ENCODE measurements at places on chromosomes 4 and X.

DNA sequence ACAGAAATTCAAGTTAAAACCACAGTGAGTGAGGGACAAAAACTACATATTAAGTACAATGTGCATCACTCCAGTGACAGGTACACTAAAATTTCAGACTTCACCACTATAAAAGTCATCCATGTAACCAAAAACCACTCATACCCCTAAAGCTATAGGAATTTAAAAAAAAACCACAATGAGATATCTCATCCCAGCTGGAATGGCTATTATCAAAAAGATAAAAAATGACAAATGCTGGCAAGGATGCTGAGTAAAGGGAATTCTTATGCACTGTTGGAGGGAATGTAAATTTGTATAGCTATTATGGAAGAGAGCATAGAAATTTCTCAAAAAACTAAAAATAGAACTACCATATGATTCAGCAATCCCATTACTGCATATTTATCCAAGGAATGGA is 171.1 kb downstream of the HHIP start:
- DNase-seq, result no peak

DNA sequence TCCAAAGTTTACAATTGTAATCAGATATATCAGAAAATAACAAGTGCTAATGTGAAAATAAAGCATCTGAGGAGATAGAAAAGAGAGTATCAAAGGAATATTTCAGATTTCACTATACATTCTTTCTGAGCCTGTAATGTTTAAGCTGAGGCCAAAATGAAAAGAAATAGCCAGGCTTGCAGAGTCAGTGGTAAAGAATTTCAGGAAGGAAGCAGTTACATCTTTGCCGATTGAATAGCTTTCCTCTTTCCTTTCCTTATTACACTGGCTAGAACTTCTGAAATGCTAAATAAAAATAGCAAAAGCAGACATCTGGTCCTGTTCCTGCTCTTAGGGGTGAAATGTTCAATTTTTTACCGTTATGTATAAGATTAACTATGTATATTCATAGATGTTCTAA is 1441.6 kb upstream of the PCDH7 start:
- no peak for DNase-seq

DNA sequence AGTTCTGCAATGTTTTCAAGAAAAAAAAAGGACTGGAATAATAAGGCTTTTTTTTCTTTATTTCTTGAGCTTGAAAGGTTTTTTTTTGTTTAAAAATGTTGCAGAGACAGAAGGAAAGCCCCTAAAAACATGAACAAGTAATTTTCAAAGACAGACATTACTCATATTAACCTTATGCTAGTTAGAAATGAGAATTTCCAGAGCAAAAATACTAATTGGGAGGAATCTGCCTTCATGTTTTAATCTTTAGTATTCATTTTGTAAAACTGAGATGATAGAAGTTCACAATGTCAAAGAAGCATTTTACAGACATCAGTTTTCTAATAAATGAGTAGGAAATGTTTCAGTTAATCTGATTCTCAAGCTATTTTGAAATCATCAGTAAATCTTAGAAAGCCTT is 1805.3 kb downstream of the PCDH7 start:
- no peak for DNase-seq

DNA sequence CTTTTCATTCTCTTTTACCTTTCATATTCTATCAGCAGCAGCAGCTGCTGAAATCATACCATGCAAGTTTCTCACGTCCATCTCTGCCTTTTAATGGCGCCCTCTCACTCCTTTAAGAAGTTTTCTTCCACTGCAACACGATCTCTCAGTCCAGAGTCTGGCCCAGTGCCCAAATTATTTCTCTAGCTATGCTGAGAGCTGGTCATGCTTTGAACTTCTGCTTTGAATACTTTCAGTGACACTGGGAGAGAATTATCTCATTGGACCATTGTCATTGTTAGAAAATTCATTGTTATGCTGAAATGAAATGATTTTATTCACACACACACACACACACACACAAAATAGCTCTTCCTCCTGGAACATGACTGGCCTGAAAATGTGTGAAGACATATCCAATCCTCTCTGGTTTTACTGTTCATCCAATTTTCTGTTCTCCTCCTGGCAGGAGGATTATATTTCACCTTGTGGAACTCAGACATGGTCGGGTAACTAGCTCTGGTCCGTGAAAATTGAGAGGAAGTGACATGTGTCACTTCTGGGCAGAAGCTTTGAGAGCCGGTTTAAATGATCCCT is 1.3 kb upstream of the PDHA1 start:
- no peak for DNase-seq

- no peak for DNase-seq
Measured at GRCh38 chrX:631802-632365, 1.3 kb downstream of the SHOX start.

DNA sequence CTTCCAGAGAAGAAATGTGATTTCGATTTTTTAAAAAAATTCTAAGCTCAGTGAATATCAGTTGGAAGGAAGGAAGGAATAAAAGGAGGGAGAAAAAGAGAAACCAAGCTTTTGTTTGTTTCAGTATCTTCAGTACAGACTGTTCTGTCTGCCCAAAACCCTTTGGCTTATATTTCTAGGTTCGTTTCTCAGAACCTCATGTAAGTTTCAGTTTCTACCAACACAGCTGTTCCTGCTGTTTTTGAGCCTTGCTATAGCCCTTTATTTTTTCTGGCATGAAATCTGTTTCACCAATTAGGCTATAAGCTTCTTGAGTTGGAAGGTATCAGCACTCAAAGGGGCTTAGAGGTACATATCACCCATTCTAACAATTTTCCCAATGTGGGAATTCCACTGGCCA is 157.9 kb downstream of the GBA3 start:
- no peak for DNase-seq

DNA sequence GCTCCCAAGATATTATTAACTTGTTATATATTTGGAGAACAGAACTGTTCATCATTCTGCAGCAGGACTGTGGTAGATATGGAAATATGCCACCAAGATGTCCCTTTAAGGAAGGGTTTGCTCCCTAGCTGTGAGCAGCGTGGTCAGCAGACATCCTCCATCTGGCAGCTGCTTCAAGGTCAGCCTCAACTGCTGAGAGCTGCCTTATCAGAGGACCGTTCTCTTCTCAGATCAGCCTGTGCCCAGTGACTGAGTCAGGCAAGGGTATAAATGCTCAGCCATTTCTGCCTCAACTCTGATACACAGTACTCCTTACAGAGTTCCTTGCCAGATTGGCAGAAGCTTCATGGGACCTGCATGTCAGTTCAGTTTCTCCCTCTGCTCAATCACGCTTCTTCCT is 63.4 kb upstream of the MAGEB2 start:
- DNase-seq, result no peak

DNA sequence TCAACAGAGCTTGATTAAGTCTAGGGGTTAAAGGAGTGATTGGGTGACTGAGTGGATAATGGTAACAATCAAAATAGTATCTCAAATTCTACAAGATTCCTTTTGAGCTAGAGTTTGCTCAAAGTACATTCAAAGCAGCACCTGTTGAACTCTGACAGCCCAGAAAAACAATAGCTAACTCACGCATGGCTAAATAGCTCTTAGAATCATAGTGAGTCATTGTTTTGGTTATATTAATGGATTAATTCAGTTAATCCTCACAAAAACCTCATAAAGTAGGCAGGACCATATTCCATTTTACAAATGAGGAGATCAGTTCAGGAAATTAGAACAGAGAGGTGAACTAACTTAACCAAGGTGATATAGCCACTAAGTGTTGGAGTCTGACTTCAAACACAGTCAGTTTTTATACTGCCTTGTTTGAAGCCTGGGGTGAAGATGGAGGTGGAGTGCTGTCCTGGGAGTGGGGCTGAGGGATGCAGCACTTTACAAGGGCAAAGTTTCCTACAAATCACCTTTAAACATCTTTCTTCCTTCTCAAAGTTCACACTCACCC is 35.9 kb upstream of the PPM1K start:
- DNase-seq, result no peak

- DNase-seq, result no peak
Measured at GRCh38 chr4:148527571-148527970, 85.4 kb upstream of the NR3C2 start.

- DNase-seq, result no peak
Measured at GRCh38 chrX:44175455-44175854, 168.0 kb downstream of the EFHC2 start.
